ENCODE measurements at places on chromosomes 11 and 22.

DNA sequence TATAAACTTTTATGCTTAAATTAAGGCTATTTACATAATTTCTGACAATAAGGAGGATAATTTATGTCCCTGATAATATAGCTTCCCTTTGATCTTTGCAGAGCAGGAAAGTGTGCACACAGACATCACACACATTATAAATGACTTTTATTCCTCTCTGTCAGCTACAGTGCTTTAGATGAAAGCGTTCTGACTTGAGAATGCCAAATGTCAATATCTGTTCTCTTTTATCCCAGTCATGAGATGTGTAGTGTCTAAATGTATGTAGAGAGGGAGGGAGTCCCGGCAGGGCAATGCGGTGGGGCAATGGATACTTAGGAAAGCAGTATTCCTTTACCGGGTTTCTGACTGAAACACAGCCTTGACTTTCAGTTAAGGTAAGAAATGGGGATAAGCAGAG is 225.4 kb upstream of the CHORDC1 start:
- DNase-seq = no peak

DNA sequence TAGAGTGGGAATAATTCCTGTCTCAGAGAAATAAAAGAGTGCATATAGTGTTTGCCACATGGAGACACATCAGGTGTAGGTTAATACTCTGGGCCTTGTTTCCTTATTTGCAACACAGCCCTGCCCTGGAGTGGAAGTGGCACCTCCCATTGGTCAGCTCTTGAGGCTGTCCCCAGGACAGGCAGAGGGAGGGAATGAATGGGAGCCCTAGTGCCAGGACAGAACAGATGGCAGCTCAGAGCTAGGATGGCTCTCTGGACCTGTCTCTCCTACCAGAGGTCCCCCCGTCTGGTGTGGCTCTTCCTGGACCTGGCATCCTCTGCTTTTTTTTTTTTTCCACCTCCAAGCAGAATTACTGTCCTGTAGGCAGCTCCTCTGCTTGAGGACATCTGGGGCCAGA is 35.6 kb downstream of the LIMK2 start:
- DNase-seq = no peak

- DNase-seq = no peak
Measured at GRCh38 chr11:88521399-88521798, 183.9 kb upstream of the CTSC start.

DNA sequence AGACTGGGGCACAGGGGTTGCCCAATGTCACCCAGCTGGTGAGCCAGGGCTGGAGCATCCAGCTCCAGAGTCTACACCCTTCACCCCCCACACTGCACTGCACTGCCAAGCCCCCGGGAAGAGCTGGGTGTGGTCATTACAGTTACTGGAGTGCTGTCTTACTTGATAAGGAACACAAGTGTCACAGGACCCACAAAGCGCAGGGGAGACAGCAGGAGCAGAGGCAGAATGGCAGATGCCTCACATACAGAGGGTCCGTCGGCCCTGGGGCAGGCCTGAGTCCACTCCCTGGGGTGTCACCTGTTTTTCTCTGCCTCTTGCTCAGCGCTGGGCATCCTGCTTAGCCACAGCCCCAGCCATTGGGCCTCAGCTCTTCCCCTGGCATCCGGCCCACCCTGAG is 7.7 kb downstream of the IL2RB start:
- DNase-seq = no peak

- no peak for DNase-seq
Measured at GRCh38 chr11:107123022-107123421, 104.7 kb upstream of the GUCY1A2 start.

GRCh38 chr11:2142300-2142759 is 3.1 kb upstream of the IGF2 start:
- DNase-seq = no peak

- DNase-seq = no peak
Measured at GRCh38 chr22:40612291-40612751, 24.2 kb downstream of the MRTFA start.

GRCh38 chr11:96376796-96377195 is 12.9 kb downstream of the CCDC82 start:
- DNase-seq = no peak

GRCh38 chr11:34254011-34254410 is 103.8 kb downstream of the ABTB2 start:
- no peak for DNase-seq

- no peak for DNase-seq
Measured at GRCh38 chr11:17476317-17477083, at the start of gene ABCC8. ABCC8 (minus strand) TSS chr11:17476845; CDS start chr11:17476776, 69 bp downstream.

DNA sequence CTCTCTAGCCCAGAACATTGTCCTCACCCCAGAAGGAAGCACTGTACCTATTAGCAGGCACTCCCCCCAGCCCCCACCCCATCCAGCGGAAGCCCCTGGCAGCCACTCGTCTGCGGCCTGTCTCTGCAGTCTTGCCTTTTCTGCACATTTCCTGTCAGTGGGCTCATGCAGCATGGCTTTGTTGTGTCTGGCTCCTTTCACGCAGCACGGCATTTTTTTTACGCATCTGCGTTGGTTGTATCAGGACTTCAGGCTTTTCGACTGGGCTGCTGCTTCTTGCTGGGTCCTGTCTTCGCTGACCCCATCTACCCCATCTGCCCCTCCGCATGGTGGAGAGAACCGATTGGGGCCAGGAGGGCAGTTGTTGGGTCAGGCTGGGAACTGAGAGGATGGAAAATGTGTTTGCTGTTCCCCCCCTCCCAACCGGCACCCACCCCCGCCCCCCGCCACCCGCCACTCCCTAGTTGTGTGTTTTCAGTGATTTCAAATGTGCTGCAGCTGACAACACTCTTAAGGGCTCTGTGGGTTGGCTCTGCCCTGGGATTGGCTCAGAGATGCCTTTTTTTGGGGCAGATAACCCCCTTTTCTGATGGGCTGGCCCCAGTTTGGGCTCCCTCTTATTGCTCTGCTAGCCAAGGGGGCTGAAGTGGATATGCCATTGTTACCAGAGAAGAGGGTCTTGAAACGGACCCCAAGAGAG is 110.0 kb downstream of the KIAA1671 start:
- DNase-seq = no peak

DNA sequence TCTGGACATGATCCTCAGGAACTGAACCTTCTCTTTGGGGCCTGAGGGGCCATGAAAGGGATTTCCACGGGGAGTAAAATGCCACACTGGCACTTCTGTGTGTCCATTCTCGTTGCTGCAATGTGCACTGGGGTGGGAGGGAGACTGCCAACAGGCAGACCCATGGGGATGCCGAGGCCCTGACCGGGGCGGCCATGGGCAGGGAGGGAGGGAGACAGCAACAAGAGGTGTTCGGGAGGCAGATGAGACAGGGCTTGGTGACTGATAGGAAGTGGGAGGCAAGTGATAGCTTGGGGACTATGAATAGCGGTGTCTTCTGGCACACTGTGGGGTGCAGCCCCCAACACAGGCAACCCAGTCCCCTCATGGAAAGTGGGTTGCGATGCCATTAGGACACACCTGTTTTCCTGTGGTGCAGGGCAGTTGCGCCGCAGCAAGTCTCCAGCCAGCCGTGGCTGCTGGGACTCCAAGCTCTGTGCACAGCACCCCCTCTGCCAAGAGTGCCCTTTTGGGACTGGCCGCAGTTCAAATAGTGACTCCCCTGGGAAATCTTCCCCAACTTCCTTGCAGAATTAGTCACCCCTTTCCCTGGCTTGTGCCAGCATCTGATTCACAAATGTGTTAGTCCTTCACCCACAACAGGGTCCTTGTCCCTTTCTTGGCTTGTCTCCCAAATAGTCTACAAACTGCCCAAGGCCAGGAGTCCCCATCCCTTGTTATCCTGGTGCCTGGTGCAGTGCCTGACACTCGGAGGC is 88.8 kb downstream of the CHST1 start:
- DNase-seq = no peak

- DNase-seq = no peak
Measured at GRCh38 chr11:127117231-127117739, 116.7 kb upstream of the KIRREL3 start.

- no peak for DNase-seq
Measured at GRCh38 chr11:92766698-92767097, 202.8 kb upstream of the MTNR1B start.
